ENCODE measurements at places on chromosomes 7 and 10.

GRCh38 chr7:157693521-157694375, 356.9 kb downstream of the DNAJB6 start:
- DNase-seq = no peak

GRCh38 chr7:142383841-142384492, 126.1 kb upstream of the PRSS58 start:
- no peak for DNase-seq

GRCh38 chr7:114708646-114709045, 213.2 kb upstream of the MDFIC start:
- no peak for DNase-seq

DNA sequence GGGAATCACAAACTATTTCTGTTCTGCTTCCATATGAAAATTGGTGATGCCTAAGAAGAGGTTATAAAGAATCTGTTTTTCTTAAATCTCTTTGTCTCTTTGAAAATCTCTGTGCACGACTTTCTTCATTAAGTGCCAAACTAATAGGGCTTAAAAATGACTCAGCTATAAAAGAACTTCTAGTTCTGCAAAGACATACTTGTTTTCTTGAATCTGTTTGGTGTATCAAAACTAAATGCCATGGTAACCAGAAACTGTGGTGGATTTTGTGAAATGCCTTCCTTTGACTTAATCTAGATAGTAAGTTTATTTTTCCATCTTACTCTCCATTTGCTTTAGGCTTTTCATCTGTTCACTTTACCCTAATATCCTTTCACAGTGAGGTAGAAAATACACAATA, 417.8 kb downstream of the PARD3 start:
- DNase-seq = no peak

DNA sequence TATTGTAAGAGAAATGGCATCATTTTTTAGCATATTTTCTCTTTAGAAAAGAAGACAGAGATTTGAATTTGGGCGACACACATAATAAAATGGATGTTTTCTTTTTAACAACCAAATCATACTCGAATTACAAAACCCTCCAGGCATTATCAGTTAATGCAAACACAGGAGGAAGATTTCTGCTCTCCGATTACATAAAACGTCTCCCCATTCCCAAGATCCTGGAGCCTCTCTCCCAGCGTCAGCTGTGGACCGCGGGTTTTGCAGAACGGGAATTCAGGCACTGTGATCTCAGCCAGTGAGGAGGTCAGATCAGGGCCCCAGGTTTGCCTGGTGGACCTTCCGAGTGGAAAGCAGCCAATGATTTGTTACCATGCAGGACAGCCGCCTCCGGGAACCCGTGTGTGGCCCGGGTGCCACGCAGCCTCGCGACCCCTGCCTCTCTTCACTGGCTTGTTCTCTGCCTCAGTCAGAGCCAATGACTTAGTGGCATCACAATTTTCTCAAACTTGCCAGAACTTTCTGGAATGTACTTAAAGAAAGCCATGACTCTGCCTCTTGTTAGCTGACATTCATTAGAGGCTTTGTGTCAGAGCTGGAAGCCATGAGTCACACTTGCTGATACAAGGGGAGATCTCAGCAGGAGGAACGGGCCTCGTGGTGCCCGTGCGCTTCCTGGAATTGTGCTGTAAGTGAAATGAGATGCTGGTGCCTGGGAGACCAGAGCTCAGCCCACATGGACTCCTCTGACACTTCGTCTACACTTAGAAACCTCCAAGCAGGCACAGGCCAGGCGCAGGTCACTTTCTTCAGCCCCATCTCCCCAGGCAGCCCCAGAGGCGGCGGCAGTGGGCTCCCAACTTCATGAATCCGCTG, 246.1 kb downstream of the KLF6 start:
- no peak for DNase-seq

GRCh38 chr7:13604178-13604577, 385.3 kb downstream of the ETV1 start:
- DNase-seq = no peak

GRCh38 chr7:40177071-40177470, 42.3 kb downstream of the SUGCT start:
- no peak for DNase-seq

DNA sequence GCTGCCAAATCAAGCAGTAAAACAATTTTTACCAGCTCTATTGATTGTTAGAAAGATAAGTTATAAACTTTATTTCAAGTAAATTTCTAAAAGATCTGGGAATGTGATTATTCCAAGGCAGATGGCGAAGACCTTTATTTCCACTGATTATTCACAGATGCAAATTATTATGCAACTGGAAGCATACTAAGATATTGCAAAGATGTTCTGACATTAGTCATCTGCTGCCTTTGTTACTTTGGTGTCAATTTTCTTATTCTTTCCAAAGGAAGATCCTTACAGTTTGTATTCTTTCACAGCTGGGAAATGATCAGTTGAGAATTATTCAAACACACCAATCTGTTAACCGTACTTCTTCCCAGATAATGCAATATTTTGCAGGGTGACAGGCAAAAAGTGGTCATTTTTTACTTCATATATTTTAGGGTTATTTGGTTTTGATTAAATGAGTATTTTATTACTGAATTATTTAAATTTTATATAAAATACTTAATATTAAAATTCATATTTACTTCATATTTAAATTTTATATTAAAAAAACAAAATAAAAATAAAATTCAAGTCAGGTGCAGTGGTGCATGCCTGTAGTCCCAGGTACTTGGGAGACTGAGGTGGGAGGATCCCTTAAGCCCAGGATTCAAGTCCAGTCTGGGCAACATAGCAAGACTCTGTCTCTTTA, 171.3 kb downstream of the FZD1 start:
- DNase-seq = no peak

GRCh38 chr7:95396136-95397032, at the start of gene PON3:
TSS of gene PON3 (minus strand) at chr7:95396375. CDS start at chr7:95396350, 25 bp downstream.
- no peak for DNase-seq

- no peak for DNase-seq
Observed at GRCh38 chr10:103679096-103679790, 176.1 kb downstream of the SH3PXD2A start.

GRCh38 chr7:90797596-90797995, 201.5 kb downstream of the CDK14 start:
- DNase-seq = no peak

GRCh38 chr7:34260279-34260678, 354.9 kb downstream of the BMPER start:
- DNase-seq = no peak

DNA sequence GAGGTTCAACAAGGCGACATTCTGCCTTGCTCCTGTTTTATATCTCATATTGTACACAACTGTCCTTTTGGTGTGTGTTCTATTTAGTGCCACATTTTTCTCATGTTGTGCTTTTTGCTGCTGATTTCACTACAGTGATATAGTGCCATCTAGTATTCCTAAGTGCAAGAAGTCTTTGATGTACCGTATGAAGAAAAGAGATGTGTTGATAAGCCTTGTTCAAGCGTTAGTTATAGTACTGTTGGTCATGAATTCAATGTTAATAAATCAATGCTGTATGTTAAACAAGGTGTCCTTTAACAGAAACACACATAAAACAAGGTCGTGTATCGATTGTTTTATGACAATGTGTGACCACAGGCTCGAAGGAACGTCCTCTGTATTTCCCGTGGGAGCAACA, 939.4 kb downstream of the GATA3 start:
- no peak for DNase-seq

GRCh38 chr7:150740053-150740452, 2.8 kb downstream of the GIMAP5 start:
- no peak for DNase-seq

DNA sequence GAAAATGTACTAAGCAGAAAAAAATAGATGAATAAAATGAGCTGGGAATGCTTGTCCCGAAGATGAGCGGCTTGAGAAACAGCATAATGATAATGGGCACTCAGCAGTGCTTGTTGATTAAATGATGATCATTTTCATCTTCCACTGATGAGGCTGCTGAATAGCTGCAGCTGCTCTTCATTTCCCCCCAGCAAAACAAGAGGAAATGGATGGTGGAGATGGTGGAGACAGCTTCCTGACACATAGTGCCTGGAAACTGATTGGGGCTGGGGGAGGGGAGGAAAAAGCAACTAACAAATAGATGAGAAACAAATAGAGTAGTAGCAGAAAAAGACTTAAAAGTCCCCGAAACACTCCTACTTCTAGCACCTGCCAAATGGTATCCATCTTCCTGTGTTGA, 41.4 kb downstream of the MRC1 start:
- DNase-seq = no peak

- no peak for DNase-seq
Observed at GRCh38 chr7:101088069-101088425, 2.8 kb downstream of the TRIM56 start.

GRCh38 chr10:23171232-23171876, 20.8 kb upstream of the PTF1A start:
- no peak for DNase-seq

GRCh38 chr7:12715372-12716133, 28.1 kb downstream of the ARL4A start:
- no peak for DNase-seq

All from stimulated activated CD4-positive, alpha-beta T cell treated with anti-CD3 and anti-CD28 coated beads, Interleukin-12 subunit alpha, Interleukin-12 subunit beta, amount 100 ng/mL, for 24 hours (primary cell).